Small intestine (tissue), 16 donors: ENCODE measurements at places on chromosomes 13 and 19.

DNA sequence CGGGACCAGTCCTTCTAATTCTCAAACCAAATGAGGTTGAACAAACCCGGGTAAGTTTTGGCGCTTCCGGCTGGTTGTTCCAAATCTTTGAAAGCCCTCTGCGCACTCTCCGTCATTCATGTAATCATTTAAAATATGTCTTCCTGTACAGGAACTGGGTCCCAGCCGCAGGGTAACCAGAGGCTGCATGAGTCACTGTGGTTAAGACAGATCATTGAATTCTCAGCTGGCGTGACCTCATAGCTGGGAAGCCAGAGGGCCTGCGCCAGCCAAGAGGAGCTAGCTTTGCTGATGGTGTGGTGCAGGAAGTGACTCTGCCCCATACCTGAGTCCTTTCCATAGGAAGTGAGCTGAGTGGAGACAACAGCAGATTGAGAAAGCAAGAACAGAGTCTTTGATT, 135.2 kb downstream of the TSHZ3 start:
- peak; percentile 77 for DNase-seq

DNA sequence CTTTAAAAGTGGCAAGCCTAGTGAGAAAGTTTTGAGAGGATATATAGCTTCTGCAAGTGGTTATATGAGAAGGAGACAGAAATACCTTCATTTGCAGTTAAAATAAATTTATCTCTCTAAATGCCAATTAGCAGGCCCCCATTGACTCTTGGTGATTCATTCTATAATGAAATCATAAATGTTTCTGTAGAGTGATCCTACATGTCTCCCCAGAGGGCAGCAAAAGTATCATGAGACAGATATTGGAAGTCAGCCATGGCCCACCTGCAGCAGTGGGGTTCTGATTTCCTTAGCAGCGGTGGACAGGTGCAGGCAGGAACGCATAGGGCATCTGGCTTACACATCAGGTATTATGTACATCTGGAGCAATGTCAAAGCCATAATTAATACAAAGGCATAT, 385.4 kb upstream of the SLC10A2 start:
- DNase-seq: no peak

- DNase-seq: no peak
Observed at GRCh38 chr13:112699322-112699918, 9.6 kb downstream of the ATP11A start.

DNA sequence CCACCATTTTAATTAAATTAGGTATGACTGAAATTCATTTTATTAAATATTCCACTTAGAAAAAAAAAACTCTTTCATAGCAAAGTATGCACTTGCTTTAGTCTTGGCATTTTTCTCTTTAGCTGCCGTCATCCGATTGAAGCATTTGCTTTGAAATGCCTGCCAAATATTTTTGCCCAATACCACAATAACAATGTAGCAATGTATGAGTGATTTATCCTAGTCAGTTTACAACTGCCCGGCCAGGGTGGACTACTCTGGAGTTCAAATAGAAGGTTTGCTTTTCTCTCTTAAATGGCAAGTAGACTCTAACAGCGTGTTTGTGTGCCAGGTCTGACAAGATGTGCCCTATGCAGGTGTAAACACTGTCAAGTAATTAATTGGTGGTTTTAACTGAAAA, 675.3 kb upstream of the SGCG start:
- no peak for DNase-seq

DNA sequence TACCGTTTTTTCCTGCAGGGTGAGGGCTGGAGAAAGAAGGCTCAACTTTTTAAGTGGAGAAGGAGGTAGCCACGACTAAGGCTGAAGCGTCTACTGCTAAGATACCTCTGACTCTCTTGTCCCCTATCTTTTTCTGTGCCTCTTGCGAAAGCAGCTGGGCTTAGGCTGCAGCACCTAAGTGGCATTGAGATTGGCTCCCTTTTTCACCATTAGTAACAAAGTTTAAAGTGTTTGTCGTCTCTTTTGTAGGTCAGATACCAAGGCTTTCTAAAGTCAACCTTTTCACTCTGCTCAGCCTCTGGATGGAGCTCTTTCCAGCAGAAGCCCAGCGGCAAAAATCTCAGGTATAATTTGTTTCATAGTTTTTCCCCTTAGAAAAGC, 887 bp downstream of the CDADC1 start:
- DNase-seq: no peak
